Stimulated activated CD4-positive, alpha-beta T cell treated with anti-CD3 and anti-CD28 coated beads, Interleukin-2, amount 100 ng/mL, for 48 hours (primary cell): ENCODE measurements at places on chromosomes 11 and 22.

GRCh38 chr11:75132080-75132479 lies 18.8 kb upstream of the SLCO2B1 start:
- DNase-seq, result no peak

- DNase-seq, result no peak
Observed at GRCh38 chr11:6654281-6655019, 1.2 kb downstream of the DCHS1 start.

DNA sequence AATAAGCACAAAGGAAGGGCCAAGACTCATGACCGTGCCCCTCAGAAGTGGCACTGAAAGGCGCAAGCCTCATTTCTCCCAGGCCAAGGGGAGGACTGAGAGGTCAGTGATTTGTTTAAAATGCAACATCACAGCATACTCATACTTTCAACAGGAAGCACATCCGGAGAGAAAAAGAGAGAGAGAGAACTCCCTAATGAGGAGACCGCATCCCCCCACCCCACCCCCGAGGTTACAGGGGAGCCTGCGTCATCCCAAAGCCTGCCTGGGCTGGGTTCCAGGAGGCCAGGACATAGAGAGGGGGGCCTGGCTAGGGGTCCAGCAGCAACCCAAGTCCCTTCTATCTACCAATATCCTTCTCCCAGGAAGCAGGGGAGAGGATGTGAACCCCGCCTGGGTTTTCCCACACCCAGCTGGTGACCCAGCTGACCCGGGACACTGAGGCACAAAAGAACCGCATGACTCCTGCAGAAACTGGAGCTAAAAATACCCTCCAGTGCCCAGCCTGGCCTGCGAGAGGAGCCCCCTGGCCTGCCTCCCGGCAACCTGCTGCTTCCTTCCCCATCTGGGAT lies 3.8 kb downstream of the CSNK1E start:
- DNase-seq, result no peak

GRCh38 chr11:20059587-20060021 lies 100.7 kb downstream of the DBX1 start:
- DNase-seq, result no peak

DNA sequence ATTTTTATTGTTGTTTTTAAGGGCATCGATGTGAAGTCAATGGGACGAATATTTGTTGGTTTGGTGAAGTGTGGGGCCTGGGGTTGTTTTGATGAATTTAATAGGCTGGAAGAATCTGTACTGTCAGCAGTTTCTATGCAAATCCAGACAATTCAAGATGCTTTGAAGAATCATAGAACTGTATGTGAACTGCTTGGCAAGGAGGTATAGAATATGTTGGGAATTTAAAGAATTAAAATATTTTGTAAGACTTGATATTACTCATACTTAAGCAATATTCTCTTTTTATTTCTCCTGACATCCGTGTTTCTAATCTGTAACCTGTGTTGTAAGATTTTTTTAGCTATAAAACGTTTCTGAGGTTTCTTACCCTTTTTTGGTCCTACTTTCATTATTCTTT lies 61.6 kb downstream of the DYNC2H1 start:
- no peak for DNase-seq

GRCh38 chr11:71267807-71268421 lies 15.5 kb upstream of the SHANK2 start:
- no peak for DNase-seq

- no peak for DNase-seq
Observed at GRCh38 chr11:69574608-69575255, 66.2 kb upstream of the CCND1 start.

- DNase-seq, result no peak
Observed at GRCh38 chr22:48084041-48084728, 1321.7 kb downstream of the TBC1D22A start.

- no peak for DNase-seq
Observed at GRCh38 chr22:29204455-29205183, 1.1 kb upstream of the EMID1 start.

GRCh38 chr22:48748113-48748859 lies 1079.4 kb downstream of the BRD1 start:
- no peak for DNase-seq

DNA sequence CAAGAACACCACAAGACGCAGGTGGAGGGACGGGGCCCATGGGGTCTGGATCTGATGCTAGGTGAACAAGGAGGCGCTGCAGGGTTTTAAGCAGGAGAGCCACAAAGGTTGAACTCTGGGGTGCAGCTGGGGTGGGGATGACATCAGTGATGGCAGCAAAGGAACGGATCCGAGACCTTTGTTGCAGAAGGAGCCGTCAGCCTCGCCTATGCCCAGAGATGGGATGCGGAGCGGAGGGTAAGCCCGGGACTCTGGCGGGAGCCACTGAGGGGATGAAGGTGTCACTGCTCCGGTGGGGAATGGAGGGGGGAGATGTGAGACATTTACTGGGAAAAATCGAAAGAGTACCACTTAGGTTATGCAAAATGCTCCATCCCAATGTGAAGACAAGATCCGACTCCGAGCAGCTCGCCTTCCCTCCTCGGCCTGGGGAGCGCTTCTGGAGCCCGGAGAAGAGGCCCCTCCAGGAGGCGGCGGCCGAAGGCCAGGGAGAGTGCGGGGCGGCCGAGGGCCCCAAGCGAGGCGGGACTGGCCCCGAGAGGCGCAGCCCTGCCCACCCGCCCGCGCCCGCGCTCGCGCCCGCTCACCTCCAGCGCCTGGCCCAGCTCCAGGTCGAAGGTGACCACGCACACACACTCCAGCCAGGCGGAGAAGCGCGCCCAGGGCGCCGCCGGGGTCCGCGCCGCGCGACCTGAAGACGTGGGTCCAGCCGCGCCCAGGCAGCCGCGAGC lies 422 bp downstream of the DENND6B start:
- DNase-seq, result no peak

DNA sequence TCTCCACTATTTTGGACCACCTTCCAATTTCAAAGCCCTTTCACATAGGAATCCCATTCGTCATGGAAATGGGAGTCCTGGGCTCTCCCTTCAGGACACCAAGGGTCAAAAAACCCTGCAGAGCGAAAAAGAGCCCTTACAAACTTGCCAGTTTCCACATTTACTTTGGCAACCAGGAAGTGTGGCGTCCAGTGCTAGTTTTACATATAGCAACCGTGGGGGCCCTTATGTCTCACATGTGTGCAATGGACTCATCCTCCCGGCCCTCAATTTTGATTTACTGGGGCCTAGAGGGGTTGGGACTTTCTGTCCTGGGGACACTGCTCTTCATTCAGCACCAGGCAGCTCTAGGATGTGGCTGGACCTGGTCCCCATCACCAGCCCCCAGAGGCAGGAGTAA lies 33.7 kb downstream of the DAGLA start:
- no peak for DNase-seq

DNA sequence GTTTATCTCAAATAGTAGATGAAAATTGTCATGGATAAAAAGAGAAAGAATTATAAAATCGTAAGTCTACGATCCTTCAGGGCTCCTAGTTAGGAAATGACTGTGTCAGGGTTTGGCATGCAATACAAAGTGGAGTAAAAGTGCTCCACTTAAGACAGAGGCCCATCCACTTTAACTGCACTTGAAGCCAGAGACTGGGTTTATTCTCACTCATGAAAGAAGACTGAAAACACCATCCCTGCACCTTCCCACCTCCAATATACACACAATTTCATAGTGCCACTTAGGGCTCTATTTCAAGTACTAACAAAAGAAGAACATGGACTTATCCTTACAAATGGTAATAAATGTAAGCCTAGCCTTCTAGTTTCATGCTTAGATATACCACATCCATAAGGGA lies 70.7 kb downstream of the ANO5 start:
- no peak for DNase-seq

GRCh38 chr22:36736701-36737320 lies 33.3 kb upstream of the CACNG2 start:
- no peak for DNase-seq

GRCh38 chr22:39292561-39293074 lies 26.8 kb downstream of the RPL3 start:
- no peak for DNase-seq

DNA sequence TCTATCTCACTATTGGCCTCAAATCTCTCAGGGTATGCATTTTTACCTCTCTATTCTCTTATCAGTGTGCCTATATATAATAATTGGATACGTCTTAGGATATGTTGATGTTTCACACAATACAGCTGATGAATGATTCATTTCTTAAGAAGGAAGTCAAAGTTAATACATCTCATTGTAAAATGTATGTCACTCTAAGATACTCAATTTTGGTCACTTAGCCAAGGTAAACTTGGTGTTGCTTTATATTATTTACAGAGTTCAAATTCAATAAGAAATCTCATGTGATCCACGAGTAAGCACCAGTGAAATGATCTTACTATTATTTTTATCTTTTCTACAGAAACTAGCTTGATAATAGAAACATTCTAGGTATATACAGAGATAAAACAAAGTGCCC lies 1266.5 kb downstream of the JRKL start:
- DNase-seq, result no peak

GRCh38 chr11:93089474-93090102 lies 108.2 kb downstream of the SLC36A4 start:
- DNase-seq, result no peak

DNA sequence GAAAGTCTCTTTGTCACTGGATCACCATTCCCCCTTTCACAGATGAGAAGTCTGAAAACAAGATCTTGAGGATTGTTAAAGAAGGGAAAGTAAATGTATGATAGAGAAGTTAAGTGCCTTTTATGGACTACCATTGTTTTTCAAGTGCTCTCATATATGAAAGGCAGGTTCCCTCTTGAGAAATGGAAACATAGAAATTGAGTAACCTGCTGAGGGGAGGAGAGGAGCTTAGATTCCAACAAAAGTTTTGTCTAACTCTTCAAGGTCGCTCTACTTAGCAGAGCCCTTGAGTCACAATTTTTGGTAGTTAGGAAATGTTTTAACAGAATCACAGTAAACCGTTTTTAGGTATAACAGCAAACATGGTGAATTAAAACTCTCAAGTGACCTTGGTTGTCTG lies 80.1 kb downstream of the SVIP start:
- DNase-seq, result no peak

DNA sequence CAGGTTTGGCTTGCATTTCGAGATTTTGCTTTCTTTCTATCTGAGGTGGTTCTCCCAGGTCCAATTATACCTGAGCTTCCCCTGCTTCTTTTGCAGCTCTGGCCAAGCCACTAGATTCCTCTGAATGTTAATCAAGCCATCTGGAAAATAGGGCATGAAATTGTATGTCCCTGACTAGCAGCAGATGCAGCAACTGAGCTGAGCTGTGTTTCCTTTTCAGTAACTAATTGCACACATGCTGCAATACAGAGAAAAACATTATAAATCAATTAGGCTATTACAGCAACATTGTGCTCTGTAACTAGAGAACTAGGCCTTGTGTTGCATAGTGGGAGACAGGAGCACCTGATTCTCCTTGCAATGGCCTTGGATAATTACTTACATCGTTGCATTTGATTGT lies 408.3 kb downstream of the ETS1 start:
- DNase-seq, result no peak

DNA sequence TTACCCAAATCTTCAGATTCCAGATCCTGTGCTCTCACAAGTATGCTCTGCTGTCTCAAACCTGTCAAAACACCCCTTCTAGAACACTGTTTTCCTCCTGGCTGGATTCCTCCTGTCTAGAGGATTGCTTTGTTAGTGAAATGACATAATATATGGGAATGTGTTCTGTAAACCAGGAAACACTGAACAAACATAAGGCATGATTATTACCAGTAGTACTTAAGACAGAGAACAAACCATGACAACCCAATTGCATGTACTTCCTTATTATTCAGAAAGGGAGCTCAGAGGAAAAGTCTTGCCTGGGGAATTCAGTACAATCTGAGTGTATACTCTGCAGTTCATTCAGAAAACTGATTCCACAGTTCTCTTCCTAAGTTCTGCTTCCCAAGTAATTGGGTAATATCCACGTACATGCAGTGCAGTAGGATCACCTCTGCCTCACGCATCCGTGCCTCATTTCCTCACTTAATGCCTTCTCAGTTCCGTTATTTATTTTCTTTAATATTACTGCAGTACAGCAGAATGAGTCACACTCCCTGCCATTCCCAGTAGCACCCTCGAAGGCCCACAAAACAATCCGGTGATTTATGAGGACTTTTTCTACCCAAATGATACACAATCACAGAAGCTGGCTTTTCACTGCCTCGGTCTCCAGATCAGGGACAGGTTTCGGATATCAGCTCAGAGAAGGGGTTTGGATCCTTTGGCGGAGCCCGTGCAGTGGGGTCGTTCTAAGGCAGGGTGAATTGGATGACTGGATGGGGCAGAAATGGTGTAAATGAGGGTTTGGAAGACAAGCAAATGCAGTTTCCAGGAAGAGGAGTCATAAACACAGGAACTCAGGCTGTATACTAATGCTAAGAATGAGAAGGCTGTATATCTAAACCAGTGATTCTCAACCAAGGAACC lies 896.9 kb downstream of the KCNA4 start:
- DNase-seq, result no peak

- no peak for DNase-seq
Observed at GRCh38 chr11:32184723-32185376, 94.0 kb downstream of the RCN1 start.

DNA sequence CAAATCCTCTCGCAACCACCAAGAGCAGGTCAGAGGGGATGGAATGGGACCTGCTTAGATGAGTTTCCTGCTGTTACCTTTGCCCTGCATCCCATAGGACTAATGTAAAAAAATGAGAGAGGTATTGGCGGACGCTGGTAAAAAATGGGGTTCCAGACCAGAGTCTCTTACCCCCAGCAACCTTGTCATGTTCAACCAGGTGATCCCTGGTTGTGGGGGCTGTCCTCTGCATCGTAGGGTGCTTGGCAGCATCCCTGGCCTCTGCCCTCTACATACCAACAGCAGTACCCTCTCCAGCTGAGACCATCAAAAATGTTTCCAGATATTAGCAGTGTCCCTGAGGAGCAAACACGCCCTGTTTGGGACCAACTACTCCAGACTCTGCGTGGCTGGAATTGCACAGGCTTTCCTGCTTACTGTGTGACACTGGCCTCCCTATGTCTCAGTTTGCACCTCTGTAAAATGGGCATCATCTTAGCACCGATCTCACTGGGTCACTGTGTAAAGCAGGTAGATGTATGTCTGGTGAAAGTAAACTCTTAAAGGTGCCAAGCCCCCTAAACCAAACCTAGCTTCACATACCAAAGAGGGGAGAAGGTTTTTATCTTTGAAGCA lies 1.5 kb downstream of the APOL6 start:
- no peak for DNase-seq

GRCh38 chr11:59191095-59191494 lies 19.2 kb downstream of the DTX4 start:
- DNase-seq, result no peak

GRCh38 chr11:122668562-122669090 lies 13.1 kb downstream of the UBASH3B start:
- no peak for DNase-seq

DNA sequence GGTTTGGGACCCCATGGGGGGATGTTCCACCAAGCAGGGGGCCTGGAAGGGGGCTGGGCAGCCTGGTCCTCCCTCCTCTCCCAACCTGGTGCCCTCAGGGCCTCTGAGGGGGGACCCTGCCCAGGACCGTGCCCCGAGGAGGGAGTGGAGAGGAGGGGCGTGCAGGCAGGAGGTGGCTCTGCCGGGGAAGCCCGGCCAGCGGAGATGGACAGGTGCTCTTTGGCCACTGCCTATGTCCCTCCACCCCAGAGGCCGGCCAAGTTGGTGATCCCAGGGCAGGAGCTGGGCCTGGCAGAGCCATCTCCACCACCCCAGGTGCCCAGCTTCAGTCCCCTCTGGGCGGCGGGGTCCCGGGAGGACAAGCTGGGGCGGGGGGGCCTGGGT lies 2.4 kb downstream of the MUC2 start:
- DNase-seq, result no peak
